ENCODE measurements at places on chromosomes 12 and 14.

GRCh38 chr14:68951035-68951797 lies 27.9 kb downstream of the ACTN1 start:
- DNase-seq, result no peak

- DNase-seq, result no peak
These were observed 31.7 kb upstream of the NINJ2 start for GRCh38 chr12:694734-695503.

DNA sequence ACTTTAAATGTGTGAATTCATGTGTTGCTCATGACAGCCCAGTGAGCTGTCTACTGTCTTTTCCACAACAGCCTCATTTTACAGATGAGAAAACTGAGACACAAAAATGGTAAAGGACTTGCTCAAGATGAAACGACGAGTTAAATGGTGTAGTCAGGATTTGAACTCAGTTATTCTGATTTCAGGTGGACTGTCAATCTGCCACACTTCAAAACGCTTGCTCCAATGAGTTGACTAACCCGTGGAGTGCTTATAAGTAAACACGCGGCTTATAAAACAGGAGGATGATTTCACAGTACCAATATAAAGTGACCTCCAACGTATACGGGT lies 652 bp upstream of the POLE2 start:
- no peak for DNase-seq

DNA sequence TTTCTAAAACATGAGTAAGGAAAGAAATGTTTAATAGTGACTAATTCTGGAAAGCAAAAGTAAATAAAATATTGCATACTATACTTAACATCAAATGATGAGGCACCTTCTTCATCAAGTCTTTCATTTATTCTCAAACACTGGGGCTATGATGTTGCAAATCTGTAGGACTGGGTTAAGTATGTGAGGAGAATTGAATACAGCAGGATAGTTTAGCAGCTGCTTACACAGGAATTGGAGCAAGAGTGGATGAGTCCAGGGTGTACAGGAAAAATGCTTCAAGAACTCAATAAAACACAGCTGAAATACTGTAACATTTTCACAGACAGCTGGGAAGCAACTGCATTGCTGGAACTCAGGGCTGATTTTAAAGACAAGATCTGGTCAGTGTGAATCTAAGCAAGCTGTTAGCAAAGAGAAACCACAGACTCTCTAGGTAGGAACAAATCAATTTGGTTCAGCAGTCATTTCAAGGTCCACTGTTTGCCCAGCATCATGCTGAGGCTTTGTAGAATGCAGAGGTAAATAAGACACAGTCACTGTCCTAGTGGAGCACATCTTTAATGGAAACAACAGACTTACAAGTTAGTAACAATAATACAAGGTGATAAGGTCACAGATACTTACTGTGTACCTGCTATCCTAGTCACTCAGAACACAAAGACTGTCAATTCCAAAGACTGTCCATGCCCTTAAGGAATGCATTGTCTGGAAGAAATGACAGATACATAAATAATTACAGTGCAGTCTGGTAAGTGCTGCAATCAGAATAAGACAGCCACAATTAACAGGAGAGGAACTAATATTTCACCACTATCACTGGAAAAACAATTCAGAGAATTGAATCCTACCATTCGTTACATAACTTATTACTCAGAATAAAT lies 96.8 kb upstream of the DACT1 start:
- no peak for DNase-seq
